ENCODE measurements at places on chromosomes 12 and 14. TPM values are rescaled to one million over a fixed set of nuclear protein-coding genes. Genes with fewer than 3 reads are reported as not detected.

The TAS2R9 gene
- total RNA-seq = not detected

The DAO gene
- total RNA-seq = 1.2 TPM

DNA sequence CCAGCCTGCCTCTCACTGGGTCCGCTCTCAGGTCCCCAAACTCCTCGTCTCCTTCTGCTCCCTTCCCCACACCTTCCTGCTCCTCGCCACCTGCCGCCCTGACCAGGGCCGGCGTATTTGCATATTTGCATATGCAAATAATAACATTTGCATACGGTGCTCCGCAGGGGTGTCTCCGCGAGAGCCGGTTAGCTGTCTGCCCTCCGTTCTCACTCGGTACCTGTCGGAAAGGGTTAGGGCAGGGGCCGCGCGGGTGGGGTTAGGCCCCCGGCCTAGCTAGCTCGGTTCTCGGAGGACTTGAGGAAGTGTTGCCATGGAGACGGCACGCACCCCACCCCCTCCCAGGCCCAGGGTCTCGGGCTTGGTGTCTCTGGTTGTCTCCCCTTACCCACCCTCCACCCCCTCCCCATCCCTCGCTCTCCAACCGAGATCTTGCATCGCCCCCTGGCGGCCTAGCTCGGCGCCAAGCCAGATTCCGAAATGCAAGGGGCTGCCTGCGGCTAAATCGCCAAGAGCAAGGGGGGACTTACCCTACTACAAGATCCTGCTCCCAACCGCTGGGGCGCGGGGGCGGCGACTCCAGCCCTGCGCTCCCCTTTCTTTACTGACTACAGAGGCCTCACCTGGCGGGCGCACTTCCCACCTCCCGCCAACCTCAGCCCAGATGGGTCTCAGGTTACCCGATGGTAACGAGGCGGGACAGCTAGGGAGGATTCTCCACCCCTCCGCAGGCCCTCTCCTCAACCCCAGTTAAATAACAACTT, 8.1 kb downstream of the STAC3 start:
- peak overlapping the region; percentile 2 for H3K4me3 ChIP-seq
- no peaks in the 10 kb centered on the region for H3K36me3 ChIP-seq
- H3K4me1 ChIP-seq = peaks cover 59% of the 10 kb centered on the region
- no peak overlapping the region for H3K27ac ChIP-seq

DNA sequence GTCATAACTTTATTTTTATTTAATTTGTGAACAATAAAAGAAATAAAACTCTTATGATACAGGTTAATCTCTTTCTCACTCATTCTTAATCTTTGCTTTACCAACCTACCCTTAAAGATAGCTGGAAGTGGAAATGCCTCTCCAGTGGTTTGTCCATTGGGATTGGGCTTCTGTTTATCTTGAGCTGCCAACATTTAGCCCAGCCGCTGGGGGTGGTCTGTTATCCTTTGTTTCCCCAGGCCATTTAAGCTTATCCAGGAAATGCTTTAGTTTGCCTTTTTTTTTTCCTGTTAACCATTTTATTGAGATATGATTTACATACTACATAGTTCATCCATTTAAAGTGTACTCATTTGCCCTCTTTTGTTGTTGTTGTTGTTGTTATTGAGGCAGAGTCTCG, 8.2 kb downstream of the TDG start:
- DNase-seq = no peak
- no peak overlapping the region for H3K4me3 ChIP-seq
- no peak overlapping the region for H3K27ac ChIP-seq
- H3K4me1 ChIP-seq = no peaks in the 10 kb centered on the region

The OVCH1 gene
- not detected for total RNA-seq

GRCh38 chr14:55518391-55518790, 61.6 kb upstream of the KTN1 start:
- H3K36me3 ChIP-seq = no peaks in the 10 kb centered on the region
- no peak for DNase-seq
- H3K4me1 ChIP-seq = no peaks in the 10 kb centered on the region
- H3K27me3 ChIP-seq = no peaks in the 10 kb centered on the region
- H3K4me3 ChIP-seq = no peak overlapping the region
- no peak overlapping the region for H3K27ac ChIP-seq

The KITLG gene
- 10.5 TPM for total RNA-seq

Data from Peyer's patch (tissue), 4 donors.